EH (cell line): ENCODE measurements at places on chromosomes 12 and 14.

DNA sequence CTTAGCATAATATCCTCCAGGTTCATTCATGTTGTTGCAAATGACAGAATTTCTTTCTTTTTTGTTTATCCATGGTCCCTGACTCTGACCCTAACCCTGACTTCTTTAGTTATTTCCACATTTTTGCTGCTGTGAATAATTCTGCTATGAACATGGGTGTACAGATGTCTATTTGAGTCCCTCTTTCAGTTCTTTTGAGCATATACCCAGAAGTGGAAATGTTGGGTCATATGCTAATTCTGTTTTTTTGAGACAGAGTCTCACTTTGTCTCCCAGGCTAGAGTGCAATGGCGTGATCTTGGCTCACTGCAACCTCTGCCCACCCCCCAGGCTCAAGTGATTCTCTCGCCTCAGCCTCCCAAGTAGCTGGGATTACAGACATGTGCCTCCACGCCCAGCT is 33.1 kb downstream of the KNTC1 start:
- DNase-seq, result no peak

DNA sequence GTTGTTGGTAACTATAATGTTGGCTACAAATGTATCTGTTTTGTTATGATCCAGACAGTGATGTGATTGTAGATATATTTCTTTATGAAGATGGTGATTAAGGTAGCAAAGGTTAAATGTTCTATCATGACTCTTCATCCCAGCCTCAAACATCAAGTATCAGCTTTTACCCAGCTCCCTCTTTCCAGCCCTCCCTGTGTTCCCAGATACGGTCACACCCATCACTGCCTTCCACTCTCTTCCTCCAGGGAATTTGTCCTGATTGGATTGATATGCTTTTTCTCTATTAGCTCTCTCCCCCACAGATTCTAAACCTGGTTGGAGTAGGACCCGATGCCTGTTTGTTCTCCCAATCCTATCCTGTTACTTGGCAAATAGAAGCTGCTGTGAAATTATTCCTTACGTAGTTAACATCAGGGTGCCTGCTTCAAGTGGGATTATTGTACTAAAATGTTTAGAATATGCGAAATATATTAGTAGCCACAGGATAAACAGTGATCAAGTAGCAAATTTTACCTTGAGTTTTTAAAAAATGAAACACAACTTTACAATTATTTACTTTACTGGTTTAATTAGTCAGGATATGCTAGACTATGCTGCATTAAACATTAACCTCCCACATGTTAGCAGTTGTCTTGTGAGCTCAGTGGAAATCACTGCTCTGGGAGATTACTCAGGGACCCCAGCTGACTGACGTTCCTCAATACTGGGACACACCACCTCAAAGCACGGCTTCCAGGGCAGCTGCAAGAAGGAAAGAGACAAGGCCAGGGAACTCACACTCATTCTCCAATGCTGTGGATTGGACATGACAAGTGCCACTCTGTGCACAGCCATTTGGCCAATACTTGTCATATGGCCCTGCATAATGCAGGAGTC is 165.3 kb downstream of the ALX1 start:
- DNase-seq, result no peak

GRCh38 chr14:70350078-70350477 is 9.4 kb downstream of the COX16 start:
- no peak for DNase-seq

DNA sequence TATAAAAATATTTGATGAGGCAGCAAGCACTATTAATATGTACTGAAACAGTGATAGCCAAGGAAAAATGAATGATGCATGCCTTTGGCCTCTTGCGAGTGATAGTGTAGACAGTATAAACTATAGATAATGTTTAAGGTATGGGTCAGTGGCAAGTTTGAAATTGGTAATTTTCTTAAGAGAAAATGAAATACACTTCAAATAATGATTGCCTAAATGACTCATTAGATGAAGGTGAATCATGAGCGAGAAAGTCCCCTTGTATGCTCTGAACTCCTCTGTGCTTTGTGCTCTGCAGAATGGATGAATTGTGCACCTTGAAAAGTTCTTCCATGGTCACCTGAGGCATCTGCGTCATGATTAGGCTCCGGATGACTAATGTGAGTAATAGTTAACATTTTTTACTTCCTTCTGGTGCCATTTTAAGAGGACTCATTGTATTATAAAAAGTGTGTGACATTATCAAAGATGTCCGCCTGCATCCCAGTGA is 84.9 kb upstream of the RTL1 start:
- DNase-seq, result no peak

- DNase-seq, result peak; percentile 23
Observed at GRCh38 chr12:51951843-51952722, 584 bp downstream of the ACVR1B start.

- DNase-seq, result no peak
Observed at GRCh38 chr12:72605975-72606374, 333.8 kb downstream of the TRHDE start.

DNA sequence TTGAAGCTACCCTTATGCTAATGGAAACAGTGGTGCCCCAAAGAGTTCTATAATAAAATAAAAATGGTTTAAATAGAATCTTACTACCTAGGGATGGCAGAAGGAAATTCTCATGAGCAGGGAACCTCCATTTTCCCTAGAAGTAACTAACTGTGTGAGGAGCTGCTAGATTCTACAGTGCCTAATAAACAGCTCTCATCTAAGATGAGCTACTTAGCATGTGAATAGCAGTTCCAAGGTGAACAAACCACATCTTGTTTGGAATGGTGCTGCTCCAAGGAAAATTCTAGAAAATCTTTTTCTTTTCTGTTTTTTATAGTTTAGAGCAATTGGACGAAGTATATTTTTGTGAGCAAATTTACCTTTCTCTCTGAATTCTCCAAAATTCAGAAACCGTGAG is 1015.3 kb upstream of the NOVA1 start:
- DNase-seq, result no peak

DNA sequence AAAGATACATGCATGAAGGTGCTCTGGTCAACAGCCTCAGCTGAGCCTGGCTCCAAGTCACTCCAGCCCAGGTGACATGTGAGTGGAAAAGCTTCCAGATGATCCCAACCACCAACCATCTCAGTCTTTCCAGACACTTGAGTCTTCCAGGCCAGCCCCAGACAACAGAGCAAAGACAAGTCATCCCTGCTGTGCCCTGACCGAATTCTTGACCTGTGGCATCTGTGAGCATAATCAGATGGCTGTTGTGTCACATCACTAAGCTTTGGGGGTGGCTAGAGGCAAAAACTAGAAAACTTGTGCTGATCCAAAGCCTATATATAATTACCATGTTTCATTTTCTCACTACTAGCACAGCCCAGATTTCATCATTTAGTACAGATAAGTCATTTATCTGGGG is 50.8 kb upstream of the ISM2 start:
- DNase-seq, result peak; percentile 32

DNA sequence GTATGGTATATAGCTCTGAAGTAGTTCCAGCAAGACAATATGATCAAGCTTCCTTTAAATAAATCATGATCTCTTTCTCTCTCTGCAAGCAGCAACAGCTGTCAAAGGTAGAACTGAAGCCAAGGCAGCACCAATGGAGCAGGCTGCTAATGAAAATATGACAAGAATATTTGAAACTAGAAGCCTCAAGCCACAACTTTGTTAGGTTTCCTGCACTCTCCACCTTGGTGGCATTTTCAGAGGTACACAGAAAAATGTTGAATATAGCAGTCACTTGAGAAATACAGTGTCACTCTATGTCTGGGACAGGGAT is 43.8 kb upstream of the PSMA6 start:
- no peak for DNase-seq

GRCh38 chr12:92206596-92206995 is 61.0 kb upstream of the BTG1 start:
- DNase-seq, result peak; percentile 2

DNA sequence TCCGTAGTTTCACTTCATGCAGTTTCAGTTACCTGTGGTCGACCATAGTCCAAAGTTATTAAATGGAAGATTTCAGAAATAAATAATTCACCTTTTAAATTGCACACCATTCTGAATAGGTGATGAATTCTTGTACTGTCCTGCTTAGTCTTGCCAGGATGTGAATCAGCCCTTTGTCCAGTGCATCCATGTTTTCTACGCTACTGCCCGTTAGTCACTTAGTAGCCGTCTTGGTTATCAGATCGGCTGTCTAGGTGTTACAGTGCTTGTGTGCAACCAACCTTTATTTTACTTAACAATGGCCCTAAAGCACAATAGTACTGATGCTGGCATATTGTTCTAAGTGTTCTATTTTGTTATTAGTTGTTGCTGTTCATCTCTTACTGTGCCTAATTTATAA is 146.7 kb downstream of the ACSS3 start:
- DNase-seq, result no peak

- DNase-seq, result no peak
Observed at GRCh38 chr14:103611215-103611614, 17.8 kb upstream of the KLC1 start.

GRCh38 chr12:70186436-70186835 is 56.8 kb upstream of the CNOT2 start:
- no peak for DNase-seq

- no peak for DNase-seq
Observed at GRCh38 chr12:9590441-9590840, 17.3 kb downstream of the KLRB1 start.

- DNase-seq, result peak; percentile 1
Observed at GRCh38 chr12:77578466-77579220, 252.1 kb upstream of the NAV3 start.
